ENCODE measurements at places on chromosomes 3 and 15. TPM values are rescaled to one million over a fixed set of nuclear protein-coding genes. Genes with fewer than 3 reads are reported as not detected.

DNA sequence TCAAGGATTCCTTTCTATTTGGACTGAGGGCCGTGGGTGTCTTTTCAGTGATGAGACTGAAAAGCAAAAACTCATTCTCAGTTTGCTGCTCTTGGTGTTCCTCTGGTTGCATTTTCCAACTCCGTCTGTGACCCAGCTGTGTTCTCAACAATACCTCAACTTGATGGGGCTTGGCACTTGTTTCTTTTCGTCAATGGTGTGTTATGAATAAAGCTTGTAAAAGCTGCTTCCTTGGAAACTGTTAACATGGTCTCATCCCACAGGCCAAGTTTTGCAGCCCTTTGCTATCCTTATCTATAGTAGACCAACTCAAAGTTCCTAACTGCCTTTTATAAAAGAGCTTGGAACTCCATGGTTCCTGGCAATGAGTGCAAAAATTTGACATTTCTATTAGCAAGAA is 142.5 kb upstream of the UBE2E1 start:
- DNase-seq, result no peak

- no peak for DNase-seq
Observed at GRCh38 chr3:188465311-188465710, 311.4 kb downstream of the LPP start.

DNA sequence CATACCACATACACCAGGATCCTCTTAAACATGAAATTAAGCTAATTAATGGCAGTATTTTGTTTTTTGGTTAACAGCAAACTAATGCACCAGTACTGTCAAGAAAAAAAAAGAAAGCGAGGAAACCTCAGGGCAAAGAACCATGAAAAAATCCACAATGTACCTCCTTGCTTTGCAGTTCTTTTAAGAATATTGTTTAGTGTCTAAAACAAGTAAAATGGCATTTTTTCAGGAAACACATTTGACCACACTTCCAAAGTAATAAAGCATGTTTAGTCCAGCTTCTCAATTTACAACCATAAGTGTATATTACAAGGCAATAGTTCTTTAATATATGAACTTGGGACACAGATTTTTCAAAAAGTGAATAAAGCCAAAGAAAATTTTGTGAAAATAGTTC is 26.6 kb downstream of the AAGAB start:
- no peak for DNase-seq

- no peak for DNase-seq
Observed at GRCh38 chr3:186583831-186584230, 13.3 kb downstream of the DNAJB11 start.

DNA sequence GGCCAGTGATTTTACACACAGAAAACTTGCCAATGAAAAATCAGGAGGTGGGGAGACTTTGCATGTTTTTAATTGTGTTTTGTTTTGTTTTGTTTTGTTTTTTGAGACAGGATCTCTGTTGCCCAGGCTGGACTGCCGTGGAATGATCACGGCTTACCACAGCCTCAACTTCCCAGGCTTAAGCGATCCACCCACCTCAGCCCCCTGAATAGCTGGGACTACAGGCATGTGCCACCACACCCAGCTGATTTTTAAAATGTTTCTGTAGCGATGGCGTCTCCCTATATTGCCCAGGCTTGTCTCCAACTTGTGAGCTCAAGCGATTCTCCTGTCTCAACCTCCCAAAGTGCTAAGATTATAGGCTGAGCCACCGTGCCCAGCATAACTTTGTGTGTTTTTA is 46.0 kb downstream of the MEIS2 start:
- no peak for DNase-seq

- no peak for DNase-seq
Observed at GRCh38 chr3:178532476-178532875, 3.8 kb upstream of the KCNMB2 start.

GRCh38 chr3:97958396-97958795 is 13.8 kb downstream of the RIOX2 start:
- DNase-seq, result no peak

GRCh38 chr3:23966328-23966727 is 21.2 kb downstream of the NR1D2 start:
- DNase-seq, result no peak

DNA sequence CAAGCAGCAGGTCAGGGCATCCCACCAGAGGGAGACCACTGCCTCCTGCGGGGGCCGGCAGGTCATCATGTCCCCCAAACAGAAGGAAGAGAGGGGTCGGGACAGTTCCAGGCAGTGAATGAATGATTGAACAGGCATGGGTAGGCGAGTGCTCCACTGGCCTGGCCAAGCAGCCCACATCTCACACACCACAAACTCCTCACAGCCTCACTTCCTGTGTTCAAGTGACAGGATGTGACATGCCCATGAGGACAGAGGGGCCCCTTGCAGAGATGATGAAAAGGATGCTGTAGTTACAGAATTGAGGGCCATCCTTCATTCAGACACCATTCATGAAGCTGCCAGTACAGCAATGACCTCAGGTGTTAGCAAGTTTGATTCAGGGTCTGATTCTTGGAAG is 3.7 kb downstream of the IQSEC1 start:
- DNase-seq, result no peak

GRCh38 chr15:41544650-41545015 is 576 bp upstream of the RPAP1 start:
- no peak for DNase-seq

The SLC22A13 gene
- total RNA-seq, result 0.62 TPM

The DUOXA2 gene
- total RNA-seq, result not detected

The SLCO2A1 gene
- total RNA-seq, result 27.9 TPM

The RMDN3 gene
- 23.4 TPM for total RNA-seq
